ENCODE measurements at places on chromosomes 4 and X. TPM values are rescaled to one million over a fixed set of nuclear protein-coding genes. Genes with fewer than 3 reads are reported as not detected.

DNA sequence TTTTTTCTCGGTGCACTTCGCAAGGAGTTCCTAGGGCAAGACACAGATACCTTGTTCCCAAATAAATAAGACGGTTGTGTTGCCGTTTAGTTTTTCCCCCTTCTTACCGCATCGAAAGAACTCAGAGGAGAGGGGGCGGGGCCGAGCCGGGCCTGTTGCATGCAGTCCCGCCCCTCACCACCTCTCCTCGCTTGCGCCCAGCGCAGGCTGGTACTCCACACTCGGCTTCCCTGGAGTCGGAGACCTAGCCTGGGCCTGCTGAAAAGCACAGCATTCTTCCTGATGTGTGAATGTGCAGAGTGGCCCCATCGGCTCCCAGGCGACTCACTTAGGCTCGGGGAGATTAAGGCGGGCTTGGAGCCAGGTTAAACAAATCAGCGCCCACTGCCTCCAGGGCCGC lies 26.1 kb upstream of the VMA21 start:
- no peak for DNase-seq

DNA sequence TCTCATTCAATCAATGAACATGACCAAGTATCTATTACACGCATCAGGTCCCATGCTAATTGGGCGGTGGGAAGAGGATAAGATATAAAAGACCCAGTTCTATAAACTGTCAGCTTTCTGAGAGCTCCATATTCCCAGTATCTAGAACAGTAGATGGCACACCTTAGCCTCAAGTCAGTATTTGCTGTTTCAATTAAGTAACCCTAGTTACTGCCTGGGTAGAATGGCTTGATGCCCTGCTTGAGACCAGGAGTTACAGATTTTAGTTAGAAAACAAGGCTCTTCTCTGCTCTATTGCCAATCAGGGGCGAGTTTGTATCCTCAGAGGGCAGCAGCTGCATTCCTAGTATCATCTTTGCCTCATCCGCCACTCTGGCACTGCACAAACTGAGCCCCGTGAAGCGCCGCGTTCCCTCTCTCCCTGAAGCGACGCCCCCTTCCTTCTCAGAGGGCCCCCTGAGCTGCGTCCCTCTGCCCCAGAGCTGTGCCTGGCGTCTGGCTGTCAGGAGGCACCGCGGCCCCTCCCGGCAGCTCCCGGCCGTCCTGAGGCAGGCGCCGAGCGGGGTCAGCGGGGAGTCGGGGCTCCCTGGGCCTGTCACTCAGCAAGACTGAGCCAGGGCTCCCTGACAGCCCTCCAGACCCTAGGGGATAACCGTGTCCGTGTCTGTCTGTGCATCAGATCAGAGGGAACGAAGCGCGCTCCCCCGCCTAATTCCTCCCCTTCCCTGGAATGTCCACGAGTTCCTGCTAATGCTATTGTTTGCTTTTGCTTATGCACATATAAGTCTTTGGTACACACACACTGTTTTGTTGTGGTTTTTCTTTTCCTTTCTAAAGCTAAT lies 212.4 kb upstream of the TTC29 start:
- no peak for DNase-seq

- DNase-seq, result no peak
Observed at GRCh38 chr4:165873298-165874071, 448 bp downstream of the TLL1 start.

DNA sequence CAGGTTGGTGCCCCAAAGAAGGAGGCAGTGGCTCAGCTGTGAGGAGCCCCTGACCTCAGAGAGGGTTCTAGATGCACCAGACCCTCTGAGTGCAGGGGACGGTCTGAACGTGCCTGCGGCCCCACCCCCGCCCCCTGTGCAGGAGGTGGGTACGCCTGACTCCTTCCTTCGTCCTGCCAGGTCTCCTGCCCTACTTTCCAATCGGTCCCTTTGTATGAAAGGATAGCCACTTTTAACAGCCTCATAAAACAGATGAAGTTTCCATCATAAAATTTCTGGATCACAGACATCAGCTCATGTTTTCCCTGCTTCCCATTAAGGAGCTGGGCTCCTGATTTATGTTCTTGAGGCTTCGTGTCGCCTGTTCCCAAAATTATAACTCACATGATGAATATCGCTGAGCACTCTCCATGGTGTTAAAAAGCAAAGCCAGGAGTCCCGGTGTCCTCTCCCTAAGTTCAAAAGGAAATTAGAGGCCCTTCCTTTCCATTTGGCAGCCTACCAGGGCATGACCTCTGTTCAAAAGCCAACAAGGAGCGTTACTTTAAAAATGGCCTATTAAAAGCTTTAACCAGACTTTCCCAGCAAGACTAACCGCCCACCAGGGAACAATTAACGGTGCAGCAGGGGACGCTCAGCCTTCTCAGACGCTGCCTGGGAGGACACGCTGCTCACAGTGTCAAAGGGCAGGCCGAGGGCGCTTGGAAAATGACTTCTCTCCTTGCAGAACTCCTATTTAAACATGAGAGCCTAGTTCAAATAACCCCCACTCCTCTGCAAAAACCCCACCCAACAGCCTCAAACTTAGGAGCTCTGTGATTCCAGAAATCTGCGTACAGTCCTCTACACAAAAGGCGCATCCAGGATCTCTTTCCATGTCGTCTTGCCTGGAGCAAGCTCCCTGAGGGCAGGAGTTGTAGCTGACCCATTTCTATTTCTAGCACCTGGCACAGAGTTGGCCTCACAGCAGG lies 181.9 kb downstream of the AFAP1 start:
- no peak for DNase-seq

GRCh38 chrX:40101430-40101802 lies 3.7 kb upstream of the BCOR start:
- no peak for DNase-seq

DNA sequence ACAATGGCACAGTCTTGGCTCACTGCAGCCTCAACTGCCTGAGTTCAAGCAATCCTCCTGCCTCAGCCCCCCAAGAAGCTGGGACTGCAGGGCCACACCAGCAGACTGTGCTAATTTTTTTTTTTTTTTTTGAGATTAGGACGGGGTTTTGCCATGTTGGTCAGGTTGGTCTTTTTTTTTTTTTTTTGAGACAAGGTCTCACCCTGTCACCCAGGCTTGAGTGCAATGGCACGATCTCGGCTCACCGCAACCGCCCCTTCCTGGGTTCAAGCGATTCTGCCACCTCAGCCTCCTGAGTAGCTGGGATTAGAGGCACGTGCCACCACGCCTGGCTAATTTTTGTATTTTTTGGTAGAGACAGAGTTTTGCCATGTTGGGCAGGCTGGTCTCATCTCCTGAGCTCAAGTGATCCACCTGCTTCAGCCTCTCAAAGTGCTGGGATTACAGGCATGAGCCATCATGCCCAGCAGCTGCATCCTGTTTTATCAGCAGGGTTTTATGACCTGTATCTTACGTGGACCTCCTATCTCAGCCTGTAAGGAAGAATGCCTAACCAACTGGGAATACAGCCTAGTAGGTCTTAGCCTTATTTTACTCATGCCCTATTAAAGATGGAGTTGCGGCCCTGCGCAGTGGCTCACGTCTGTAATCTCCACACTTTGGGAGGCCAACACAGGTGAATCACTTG lies 13.2 kb upstream of the MRPL1 start:
- DNase-seq, result no peak

DNA sequence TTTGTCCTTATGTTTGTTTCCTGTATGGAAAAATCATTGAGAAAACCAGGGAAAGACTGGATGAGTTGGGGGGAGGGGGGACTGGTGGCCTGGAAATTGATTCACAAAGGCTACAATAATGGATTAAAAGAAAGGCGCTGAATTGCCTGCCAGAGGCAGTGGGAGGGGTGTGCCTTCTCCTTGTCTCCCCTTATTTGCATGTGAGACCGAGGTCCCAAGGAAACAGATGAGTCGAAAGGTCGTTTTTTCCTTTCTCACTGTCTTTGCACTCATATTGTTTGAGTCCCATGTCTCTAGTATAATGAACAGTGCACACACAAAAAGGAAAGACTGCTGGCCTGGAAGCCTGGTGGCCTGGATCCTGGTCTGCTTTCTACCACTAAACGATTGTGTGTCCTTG lies 86.6 kb upstream of the ZDHHC15 start:
- DNase-seq, result no peak

DNA sequence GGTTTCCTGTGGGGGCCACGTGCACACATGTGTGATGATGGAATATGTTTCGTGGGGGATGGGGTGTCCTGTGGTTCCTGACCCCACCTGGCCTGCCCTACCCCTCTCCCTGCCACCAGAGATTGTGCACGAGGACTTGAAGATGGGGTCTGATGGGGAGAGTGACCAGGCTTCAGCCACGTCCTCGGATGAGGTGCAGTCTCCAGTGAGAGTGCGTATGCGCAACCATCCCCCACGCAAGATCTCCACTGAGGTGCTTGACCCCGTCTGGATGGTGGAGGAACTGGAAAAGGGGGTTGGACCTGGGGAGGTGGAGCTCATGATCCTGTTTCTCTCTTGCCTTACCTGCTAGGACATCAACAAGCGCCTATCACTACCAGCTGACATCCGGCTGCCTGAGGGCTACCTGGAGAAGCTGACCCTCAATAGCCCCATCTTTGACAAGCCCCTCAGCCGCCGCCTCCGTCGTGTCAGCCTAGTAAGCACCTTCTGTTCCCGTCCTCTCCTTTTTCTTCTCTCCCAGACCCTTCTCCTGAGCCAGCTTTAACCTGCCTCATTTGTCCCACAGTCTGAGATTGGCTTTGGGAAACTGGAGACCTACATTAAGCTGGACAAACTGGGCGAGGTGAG lies 5.9 kb downstream of the CDK16 start:
- DNase-seq, result no peak

DNA sequence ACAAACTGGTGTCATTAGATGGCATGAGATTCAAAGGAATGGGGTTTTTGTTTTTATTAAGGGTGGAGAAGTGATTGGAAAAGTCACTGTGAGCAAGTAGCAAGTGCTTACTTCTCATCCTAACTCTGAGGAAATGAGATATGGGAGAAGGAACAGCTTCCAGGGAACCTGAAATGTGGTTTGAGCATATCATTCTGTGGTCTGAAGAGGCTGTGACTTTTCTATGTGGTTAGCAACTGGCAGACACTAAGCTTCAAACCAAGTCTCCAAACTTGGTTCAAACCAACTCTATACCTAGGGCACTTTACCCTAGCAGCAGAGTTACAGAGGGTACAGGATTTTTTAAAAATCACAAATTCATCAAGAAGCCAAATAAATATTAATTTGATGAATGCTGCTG lies 58.2 kb downstream of the DCLK2 start:
- no peak for DNase-seq

DNA sequence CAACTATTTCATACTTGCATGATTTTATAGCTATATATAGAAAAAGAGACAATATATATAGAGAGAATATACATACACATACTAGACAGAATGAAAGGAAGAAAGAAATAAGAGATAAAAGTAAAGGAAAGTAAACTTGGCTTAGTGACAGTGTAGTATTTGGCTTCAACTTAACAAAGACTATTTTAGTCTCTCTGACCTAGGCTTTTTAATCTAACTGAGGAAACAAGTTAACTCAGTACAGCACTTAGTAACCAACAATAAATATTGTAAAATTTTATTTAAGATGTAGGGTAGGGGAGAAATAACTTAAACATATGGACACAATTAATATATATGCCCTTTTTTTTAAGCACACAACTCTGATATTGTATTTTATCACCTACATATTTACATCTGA lies 249.0 kb upstream of the MAB21L2 start:
- no peak for DNase-seq

- no peak for DNase-seq
Observed at GRCh38 chr4:15162046-15162445, 159.8 kb downstream of the CPEB2 start.

DNA sequence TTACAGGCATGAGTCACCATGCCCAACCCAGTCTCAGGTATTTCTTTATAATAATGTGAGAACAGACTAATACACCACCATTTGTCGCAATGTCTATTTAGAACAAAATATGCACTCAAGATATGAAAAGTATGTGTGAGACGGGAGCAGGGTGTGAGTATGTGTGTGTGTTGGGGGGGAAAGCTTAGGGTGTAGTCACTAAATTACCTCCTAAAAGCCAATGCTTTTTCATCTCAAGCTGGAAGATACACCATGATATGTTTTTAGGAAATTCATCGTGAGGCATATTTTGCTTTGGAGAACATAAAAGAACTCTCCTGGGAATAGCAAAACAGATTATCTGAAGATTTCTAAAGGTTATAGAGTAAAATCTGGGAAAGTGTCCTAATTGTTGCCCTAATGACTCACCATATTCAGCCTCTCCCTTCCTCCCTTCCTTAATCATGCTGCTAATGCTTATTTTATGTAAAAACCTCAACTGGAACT lies 262.7 kb downstream of the PDHA2 start:
- no peak for DNase-seq

- no peak for DNase-seq
Observed at GRCh38 chr4:72325215-72325614, 243.8 kb downstream of the ADAMTS3 start.

DNA sequence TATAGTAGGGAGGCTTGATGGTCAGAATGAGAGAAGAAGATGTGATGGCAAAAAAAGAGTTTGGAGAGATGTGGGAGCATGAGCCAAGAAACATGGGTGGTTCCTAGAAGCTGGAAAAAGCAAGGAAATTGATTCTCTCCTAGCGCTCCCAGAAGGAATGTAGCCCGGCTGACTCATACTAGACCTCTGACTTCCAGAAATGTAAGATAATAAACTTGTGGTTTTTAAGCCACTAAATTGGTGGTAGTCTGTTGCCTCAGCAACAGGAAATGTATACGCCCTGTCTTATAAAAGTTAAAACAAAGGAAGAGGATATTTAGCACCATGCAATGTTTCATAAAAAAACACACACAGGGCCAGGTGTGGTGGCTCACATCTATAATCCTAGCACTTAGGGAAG lies 182.7 kb upstream of the PCDH7 start:
- DNase-seq, result no peak

DNA sequence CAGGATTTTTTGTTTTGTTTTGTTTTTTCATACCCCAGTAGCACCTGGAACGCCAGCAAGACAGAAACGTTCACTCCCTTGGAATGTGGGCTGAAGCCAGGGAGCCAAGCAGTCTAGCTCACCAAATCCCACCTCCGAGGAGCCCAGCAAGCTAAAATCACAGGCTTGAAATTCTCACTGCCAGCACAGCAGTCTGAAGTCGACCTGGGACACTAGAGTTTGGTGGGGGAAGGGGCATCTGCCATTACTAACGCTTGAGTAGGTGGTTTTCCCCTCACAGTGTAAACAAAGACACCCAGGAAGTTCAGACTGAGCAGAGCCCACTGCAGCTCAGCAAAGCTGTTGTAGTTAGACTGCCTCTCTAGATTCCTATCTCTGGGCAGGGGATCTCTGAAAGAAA lies 99.6 kb upstream of the FGF16 start:
- no peak for DNase-seq

DNA sequence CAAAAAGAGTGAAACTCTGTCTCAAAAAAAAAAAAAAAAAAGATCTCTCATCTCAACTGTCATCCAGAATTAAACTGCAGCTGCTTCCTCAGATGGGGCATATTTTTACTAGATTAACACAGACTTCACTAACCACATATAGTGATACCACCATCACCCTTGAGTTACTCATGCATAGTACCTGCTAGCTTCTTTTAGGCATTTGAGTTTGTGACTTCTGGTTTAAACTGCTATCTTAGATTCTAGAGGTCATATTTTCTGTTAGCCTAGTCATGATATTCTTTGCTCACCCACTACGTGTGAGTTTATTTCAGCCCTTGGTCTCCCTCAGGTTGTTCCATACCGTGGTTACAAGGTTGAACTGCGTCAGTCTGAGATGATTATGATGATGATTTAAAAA lies 154.9 kb upstream of the BMP3 start:
- no peak for DNase-seq

Gene EPGN
- total RNA-seq, result not detected

Gene KIT
- not detected for total RNA-seq

Gene GLRA3
- 0.12 TPM for total RNA-seq

Gene CCNB3
- total RNA-seq, result 0.37 TPM
